ENCODE measurements at places on chromosomes 11 and 22.

- peak; percentile 27 for DNase-seq
Measured at GRCh38 chr11:75383246-75383645, 16.1 kb upstream of the RPS3 start.

DNA sequence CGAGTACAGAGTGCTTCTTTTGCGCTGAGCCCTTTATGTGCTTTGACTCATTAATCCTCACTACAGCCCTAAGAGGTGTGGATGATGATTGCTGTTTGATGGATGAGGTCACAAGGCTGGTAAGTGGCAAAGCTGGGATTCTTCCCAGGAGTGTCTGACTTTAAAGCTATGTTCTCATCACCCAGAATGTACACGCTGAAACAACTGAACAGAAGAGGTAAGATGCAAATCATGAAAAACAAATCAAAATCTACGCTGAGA, 37.7 kb upstream of the CREB3L1 start:
- DNase-seq = no peak

- no peak for DNase-seq
Measured at GRCh38 chr11:119179983-119180382, 5.3 kb upstream of the NHERF4 start.

GRCh38 chr11:88378422-88379066, 41.0 kb upstream of the CTSC start:
- no peak for DNase-seq

- DNase-seq = no peak
Measured at GRCh38 chr11:68689737-68690625, 5.6 kb downstream of the GAL start.

GRCh38 chr11:93852242-93852641, 1.8 kb upstream of the VSTM5 start:
- DNase-seq = no peak

DNA sequence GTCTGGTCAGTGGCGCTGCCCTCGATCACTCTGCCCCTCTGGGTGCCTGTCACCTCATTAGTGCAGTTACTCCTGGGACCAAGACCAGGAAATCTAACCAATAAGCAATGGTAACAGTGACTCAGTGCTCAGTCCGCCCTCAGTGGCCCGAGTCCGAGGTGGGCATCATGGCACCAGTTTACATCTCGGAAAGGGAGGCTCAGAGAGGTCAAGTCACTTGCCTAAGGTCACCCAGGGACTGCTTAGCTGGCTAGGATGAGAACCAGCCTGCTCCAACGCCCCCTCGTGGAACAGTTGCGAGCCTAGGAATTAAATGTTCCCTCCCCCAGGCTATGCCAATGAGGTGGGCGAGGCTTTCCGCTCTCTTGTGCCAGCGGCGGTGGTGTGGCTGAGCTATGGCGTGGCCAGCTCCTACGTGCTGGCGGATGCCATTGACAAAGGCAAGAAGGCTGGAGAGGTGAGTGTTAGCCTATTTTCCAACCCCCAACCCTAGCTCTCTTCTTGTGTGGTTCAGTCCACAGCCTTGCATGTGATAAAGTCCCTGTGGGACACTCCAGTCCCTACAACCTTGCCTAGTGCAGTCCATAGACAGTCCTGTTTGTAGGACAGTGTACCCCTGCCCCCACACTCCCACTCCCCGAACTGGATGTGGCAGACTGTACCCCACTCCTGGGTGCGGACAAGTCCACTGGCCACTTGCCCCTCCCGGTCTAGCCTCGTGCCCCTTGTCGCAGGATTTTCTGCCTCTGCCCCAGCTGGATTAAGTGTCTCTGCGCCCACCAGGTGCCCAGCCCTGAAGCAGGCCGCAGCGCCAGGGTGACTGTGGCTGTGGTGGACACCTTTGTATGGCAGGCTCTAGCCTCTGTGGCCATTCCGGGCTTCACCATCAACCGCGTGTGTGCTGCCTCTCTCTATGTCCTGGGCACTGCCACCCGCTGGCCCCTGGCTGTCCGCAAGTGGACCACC, 1.1 kb downstream of the MTFP1 start:
- DNase-seq = peak; percentile 72

DNA sequence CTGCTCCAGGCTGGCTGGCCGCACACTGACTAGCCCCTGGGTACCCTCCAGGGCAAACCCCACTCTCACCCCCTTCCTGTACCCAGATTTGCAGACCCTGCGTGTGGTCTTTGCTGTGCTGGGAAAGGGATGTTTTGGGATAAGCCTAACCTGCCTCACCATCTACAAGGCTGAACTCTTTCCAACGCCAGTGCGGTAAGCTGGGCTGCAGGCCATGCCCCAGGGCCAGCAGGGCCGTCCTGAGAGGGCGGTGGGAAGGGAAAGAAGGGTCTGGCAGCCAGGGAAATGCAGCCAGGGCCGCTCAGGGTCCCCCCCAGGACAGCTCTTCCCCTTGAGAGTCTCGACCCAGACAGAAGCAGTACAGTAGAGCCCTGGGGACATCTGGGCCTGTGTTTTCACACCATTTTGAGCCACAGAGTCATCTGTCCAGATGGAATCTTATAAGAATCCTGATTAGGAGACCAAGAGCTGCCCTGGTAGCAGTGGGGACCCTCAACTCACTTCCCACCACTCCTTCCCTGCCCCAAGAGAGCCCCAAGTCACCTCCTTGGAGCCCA, 22.4 kb upstream of the SLC22A12 start:
- no peak for DNase-seq

GRCh38 chr11:121473064-121473777, 20.5 kb upstream of the SORL1-AS1 start:
- no peak for DNase-seq

DNA sequence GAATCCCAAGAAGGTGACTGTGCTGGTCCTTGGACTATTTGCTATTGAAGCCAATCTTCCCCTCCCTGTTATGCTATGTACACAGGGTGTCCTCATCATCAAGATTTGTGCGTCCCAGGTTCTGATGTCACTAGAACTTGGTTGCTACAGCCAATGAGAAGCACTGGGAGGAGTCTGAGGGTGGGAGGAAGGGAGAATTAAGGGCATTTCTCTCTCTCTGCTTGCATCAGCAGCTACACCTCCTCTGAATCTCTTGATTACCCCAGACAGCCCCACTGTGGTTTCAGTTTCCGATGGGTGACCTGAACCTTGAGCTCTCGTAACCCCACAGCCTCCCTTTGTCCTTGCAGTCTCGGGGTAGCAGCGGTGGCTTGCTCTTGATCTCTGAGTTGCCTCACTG, 212.4 kb upstream of the SESN3 start:
- DNase-seq = no peak

GRCh38 chr11:46387919-46388618, 3.5 kb downstream of the CHRM4 start:
- DNase-seq = no peak

GRCh38 chr11:45794169-45794568, 10.8 kb upstream of the SLC35C1 start:
- no peak for DNase-seq

- no peak for DNase-seq
Measured at GRCh38 chr22:41249442-41249841, 8.7 kb upstream of the CHADL start.

DNA sequence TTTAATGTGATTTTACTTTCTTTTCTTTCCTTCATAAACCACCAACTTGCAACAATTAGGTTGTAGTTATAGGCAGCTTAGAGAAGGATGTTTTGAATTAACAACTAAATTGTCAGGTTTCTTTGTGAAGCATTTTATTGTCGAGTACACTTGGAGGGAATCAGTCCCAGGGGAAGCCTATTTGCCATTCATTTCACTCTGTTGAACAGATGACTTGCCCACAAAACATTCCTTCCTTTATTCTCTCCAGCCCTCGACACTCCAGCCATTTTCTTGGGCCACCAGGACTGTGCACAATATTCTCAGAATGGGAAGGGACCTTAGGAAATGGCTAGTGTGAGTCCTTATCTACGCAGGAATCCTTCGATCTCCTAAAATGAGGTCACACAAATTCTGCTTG, 620.6 kb downstream of the SOX6 start:
- no peak for DNase-seq

GRCh38 chr11:72736452-72737069, 15.6 kb downstream of the ARAP1 start:
- peak; percentile 40 for DNase-seq

DNA sequence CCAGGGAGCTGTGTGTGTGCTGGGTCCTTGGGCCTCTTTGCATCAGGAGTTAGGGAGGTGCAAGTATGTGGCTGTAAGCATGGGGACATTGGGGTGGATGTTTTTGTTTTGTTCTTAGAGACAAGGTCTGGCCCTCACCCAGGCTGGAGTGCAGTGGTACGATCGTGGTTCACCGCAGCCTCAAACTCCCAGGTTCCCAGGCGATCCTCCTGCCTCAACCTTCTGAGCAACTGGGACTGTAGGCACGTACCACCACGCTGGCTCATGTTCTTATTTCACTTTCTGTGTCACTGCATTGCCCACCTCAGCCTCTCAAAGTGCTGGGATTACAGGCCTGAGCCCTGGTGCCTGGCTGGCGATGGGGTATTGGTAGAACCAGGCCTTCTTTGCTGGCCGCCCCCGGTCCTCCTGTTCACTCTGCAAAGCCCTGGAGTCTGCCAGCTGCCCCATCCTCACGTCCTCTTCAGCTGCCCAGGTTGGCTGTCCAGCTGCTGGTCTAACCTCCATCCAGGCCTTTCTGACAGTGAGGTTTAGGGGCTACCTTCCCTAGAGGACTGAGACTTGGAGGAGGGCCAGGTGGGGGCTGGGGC, 851 bp upstream of the GRAMD4 start:
- DNase-seq = no peak

DNA sequence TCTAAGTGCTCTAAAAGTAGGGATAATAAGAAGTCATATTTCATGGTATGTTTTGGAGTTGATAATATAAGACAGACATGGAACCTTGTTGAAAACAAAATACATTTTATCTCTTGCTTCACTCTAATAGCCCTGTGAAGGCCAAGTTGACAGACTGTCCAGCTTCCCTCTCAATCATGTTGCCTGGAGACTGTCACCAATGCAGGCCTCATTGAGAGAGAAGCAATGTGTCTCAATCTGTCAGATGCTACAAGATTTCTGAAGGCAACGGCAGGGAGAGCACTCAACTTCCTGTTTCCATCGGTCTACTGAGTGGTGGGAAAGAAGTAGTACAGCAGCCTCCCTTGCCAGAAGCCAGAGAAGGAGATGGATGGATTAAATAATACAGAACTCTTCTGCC, 23.6 kb upstream of the FJX1 start:
- no peak for DNase-seq

DNA sequence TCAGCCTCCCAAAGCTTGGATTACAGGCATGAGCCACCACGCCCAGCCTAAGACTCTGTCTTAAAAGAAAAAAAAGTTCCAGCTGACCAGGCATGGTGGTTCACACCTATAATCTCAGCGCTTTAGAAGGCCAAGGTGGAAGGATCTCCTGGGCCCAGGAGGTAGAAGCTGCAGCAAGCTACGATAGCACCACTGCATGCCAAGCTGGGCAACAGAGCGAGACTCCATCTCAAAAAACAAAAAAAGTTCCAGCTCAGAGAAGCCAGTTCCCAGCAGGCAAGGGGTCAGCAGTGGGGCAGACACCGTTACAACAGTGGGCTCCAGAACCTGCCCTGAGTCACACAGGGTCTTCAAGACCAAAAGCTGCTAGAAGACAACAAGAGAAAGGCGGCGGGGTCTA, 3.3 kb downstream of the TMEM184B start:
- DNase-seq = no peak

DNA sequence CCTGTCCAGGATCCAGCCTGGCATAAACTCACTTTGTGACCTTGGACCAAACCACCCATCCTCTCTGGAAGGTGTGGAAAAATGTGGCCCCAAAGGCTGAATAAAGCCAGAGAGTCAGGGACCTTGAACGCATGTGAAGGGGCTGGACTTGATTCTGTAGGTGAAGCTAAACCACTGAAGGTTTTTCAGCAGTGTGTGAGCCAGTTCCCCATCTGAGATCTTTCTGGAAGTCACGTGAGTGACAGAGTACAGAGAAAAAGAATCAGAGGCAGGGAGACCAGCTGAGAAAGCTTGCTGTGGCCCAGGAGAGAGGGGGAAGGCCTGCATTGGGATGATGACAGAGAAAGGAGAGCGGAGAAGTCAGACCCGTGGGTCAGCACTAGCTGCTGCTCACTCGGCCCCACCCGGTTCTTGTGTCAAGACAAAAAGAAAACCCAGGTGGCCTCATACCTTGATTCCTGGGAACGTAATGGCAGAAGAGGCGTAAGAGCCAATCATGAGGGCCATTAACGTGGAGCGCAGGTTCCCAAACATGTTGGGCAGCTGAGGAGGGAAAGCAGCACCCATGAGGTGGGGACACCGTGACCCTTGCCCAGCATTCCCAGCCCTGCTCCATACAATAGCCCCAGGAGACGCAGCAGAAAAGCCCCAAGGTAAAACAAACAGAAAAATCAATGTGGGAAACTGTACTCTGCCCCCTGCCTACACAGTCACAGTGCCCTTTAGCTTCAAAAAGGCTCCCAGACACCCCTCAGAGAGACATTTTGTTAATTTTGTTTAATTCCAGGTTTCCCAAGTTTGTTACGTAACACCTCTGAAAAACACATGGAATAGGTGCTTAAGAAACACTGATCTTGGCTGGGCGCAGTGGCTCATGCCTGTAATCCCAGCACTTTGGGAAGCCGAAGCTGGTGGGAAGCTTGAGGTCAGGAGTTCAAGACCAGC, 17.9 kb downstream of the SLC43A1 start:
- no peak for DNase-seq

GRCh38 chr11:46026606-46027293, 94.5 kb downstream of the PHF21A start:
- DNase-seq = no peak
